Muscle of leg (tissue), 16 donors: ENCODE measurements at places on chromosomes 7 and 10.

- no peak for DNase-seq
These were observed 25.5 kb upstream of the PCBD1 start for GRCh38 chr10:70913893-70914240.

DNA sequence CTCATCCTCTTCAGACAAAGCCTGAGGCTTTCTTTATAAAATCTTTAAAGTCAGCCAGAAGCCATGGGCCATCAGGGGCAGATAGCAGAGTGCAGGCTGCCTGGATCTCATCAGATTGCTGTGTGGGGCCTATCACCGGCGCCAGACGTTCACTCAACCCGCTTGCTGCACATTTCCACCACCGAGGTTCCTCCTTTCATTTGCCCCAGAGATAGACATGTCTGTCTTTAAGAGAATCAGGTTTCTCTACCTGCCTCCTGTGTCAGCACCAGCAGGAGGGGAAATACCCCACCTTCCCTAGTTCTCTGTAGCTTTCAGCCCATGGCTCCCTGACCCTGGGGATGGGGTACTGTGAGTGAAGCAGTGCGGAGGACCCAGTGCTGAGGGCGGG, 22.0 kb downstream of the SLC18A2 start:
- DNase-seq: no peak

- no peak for DNase-seq
These were observed 106.2 kb upstream of the AGK start for GRCh38 chr7:141444961-141445360.

- DNase-seq: peak; percentile 80
These were observed 720.5 kb downstream of the GRID1 start for GRCh38 chr10:85645926-85646711.

- no peak for DNase-seq
These were observed 39.0 kb downstream of the AP5Z1 start for GRCh38 chr7:4814433-4814832.

DNA sequence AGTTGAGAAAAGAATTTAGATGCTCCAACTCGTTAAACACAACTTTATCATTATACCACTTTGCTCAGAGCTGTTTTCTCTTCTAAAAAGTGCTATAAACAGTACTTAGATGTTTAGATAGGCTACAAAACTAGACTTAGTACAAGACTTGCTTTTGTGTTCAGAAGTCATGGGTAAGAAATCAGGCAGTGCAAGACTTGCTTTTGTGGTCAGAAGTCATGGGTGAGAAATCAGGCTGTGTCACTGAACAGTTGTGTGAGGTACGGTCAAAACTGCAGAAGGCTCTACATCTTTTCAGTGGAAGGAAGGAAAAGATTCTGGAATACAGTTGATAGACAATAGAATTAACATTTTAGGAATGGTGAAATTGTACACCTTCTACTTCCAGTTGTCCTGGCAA, 239.7 kb downstream of the DNAJB9 start:
- DNase-seq: no peak

- peak; percentile 59 for DNase-seq
These were observed 29.6 kb upstream of the PSAP start for GRCh38 chr10:71880425-71881306.

DNA sequence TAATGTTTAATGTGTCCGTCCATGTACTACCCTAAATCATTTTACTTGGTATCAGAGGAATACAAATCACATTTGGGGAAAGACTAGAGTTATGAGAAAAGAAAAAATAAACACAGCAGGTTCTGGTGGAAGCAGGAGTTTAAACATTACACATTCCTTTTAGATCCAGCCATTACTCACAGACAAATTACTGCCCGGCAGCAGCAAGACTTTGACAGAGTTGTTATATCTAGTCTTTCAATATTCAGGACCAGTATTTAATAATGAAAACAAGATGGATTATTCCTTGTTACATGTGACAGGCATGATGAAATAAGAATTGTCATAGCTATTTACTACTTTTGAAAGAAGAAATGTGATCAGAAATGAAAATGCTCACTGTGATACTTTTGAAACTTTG, 131.8 kb upstream of the GNAI1 start:
- DNase-seq: no peak

GRCh38 chr10:18350340-18350739, 210.1 kb downstream of the CACNB2 start:
- DNase-seq: no peak

DNA sequence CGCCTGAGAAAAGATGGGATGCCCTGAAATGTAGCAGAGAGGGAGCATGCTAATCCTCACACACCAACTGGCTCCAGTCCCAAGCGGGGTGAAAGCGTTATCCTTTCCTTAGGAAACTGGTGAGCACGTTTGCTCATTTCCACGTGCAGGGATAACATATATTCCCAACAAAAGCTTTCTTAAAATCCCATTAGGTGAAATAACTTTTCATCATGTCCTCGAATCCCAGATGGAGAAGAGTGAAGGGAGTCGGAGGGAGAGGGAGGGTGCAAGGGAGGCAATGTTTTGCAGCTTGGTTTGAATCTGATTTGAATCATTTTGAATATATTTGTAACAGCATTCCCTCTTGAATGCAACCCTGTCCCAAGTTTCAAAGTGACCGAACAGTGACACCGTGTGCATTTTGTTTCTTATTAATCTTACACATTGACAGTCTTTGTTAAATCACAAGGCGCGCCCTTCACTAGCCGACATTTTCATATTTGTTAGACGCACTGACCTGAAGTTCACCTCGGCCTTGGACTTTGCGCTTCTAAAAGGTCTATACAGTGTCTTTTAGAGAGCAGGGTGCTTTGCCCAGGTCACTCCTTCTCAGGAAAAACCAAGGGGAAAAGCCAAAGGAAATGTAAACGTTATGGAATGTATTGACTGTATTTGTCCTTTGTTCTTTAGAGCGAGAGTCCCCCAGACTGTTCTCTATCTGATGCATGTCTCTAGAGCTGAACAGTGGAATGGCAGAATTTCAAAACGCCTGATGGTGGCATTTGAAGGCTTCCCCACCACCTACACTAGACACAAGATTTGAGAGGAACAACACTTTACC, 3.1 kb upstream of the HOXA4 start:
- no peak for DNase-seq

GRCh38 chr7:114722562-114722961, 199.3 kb upstream of the MDFIC start:
- DNase-seq: no peak

DNA sequence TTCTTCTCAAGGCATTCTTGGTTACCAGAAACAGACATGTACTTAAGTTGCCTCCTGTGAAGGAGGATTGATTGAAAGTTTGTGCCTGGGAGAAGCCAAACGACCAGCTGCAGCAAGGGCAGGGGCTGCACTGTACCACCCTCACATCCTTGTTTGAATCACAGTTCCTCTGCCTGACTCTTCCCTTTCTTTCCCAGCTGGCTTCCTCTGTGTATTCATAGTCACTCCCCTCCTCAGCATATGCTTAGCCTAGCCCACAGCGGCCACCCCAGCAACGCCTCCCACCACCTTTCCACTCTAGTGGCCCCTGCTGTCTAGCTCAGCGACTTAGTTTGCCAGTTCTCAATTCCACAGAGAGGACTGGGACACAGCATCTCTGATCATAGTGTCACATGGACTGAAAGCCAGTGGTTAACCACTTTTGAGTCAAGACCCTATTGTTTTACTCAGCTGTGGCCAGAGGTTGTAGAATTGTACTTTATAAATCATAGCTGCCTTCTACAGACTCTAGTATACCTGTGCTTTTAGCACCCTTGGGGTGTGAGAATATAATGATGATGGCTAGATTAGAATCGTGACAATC, 643.0 kb downstream of the SUGCT start:
- DNase-seq: no peak

DNA sequence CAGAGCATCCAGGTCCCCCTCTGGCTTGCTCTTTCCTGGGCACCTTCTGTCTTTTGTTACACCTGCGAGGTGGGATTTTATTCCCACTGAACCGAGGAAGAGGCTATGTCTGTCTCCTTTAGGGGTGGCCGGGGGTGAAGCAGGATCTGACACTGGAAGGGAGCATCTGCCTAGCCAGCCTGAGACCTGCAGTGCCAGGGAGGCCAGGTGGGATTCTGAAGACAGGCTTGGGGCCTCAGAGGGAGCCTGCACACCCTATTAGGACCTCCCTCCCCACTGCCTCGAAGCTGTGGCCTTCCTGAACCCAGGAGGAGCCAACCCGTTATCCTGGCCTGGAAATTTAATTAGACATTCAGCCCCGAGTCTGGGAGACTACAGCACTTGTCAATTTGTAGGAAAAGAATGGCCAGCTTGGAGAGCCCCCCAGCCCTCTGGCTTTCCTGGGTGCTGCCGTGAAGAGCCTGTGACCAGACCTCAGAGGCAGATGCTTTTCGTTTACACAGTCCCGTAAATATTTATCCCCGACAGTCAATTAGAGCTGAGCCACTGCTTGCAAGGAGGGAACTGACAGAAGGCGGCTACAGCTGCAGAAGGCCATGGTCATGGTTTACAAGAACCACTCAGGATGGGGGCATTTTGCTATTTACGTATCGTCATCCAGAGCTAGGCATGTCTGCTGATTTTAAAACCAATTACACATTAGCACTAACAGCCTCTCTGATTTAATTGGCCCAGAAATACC, 19.7 kb downstream of the CHAT start:
- no peak for DNase-seq

DNA sequence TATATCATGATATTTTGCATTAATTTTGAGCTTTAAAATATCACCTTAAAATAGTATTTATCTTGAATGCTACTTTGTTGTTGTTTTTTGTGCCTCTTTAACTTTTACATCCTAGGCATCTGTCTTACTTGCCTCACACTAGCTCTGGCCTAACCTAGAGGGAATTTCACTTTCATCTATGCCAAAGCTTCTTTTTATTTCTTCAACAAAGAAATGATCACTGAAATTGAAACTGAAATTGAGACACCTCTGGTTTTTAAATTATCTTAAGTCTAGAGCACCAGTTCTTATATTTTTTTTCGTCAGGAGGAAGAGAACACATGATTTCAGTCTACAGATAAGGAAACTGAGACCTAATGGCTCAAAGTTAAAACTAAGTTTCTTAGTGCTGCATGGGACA, 3.5 kb upstream of the SCIN start:
- no peak for DNase-seq

GRCh38 chr10:67793313-67793712, 44.7 kb downstream of the DNAJC12 start:
- no peak for DNase-seq

- no peak for DNase-seq
These were observed 29.2 kb upstream of the PPP2R2D start for GRCh38 chr10:131871673-131872005.

GRCh38 chr10:60170250-60170649, 219.4 kb downstream of the ANK3 start:
- DNase-seq: no peak

GRCh38 chr10:133318494-133319127, 9.9 kb downstream of the ZNF511 start:
- DNase-seq: no peak

DNA sequence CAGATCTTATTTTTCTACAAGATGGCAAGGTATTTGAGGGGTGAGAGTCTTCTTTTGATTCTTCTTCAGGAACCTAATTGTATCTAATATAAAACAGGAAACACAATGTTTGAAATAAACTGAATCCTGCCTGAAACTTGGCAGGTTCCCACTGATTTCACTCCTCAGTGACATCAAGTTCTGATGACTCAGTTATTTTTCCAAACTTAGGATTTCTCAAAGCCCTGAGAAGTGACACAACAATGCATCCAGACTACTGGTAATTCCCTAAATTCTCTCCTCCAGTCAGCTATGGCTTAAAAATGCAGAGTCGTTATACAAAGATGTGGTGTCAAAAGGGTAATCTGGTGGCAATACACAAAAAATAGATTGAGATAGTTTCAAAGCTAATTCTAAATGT, 80.9 kb downstream of the ABLIM1 start:
- DNase-seq: peak; percentile 40

DNA sequence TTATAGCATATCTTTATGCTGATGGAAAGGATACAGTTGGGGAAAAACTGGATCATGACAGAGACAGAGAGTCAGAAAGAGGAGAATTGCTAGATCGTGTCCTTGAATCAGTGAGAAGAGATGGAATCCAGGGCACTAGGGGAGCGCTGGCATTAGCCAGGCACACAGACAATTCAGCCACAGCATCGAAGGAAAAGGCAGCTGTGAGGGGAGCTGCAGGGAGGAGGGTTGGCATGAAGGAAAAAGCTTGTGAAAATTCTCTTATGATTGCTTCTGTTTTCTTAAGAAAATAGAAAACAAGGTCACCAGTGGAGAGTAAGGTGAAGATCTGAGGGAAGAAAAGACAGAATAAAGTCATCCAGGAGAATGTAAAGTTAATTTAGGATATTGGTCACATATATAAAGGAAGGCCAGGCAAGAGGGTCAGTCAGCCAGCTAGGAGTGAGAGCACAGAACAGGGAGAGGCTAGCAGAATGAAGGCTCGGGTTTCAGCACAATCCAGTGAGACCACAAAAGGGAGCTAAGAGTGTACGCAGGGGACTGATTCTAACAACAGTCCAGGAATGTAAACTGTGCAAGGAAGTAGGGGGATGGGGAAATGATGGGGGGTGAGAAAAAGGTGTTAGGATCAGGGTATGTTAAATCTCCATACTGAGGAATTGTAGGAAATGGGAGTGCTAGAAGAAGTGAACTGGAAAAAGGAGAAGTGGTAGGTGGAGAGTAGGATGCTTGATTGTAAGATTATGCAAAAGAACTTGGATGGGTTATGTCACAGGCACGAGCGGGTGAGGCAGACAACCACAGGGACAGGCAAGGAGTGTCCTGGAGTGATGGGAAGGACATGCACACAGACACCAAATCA, 112.0 kb downstream of the RNF32 start:
- DNase-seq: peak; percentile 14

- DNase-seq: no peak
These were observed 17.3 kb downstream of the ZNF438 start for GRCh38 chr10:31014161-31014875.

DNA sequence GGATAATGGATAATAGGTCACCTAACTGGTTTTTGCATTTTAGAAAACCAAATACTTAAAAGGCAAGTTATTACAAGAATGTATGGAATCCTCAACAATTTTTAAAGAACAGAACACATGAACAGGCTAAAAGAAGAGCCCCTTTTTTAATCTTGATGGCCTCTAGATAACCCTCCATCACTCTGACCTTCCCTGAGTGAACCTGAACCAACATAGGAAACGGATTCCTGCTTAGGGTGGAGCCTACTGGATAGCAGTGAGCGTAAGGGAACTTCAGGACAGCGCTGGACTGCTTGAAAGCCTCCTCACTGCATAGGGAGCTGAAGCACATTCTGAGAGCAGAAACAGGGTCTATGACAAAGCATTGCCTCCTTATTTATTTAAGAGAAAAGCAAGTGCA, 20.5 kb downstream of the TRPV5 start:
- no peak for DNase-seq

DNA sequence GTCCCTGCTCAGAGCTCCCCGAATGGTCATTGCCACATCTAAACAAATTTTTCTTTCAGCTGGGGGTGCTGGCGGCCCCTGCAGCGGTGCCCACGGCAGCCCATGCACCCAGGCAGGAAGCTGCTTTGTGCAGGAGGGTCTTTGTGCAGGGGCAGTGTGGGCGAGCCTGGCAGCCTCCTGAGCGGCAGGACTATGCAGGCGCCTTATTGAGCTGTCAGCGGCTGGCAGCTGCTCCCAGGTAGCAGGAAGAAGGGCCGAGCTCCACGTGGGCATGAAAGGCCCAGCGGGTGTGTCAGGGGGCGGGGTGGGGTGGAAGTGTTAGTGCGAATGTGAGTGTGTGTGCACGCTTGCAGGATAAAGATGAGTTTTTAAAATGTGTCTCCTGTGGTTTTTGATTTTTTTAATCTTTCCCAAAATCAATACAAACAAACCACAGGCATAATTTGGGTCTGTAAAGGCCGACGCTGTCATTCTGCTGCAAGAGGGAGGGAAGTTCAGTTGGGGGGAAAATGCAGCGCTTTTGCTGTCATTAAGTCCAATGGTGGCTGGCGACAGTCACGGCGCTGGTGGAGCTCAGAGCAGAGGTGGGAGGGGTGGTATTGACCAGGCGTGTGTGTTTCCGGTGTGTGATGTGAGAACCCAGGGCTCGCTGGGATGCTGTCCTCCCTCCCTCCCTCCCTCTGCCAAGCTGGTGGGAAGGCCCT, 83.9 kb downstream of the LHPP start:
- no peak for DNase-seq
